ENCODE measurements at places on chromosomes 16 and 17. TPM values are rescaled to one million over a fixed set of nuclear protein-coding genes. Genes with fewer than 3 reads are reported as not detected.

The SSTR5 gene
- polyA plus RNA-seq, result not detected

The DNAI2 gene
- not detected for polyA plus RNA-seq

The POLDIP2 gene
- 60.7 TPM for polyA plus RNA-seq

The SOST gene
- polyA plus RNA-seq, result not detected

The PDIA2 gene
- 0.77 TPM for polyA plus RNA-seq

The MPP2 gene
- polyA plus RNA-seq, result 2.2 TPM

The GDPD3 gene
- polyA plus RNA-seq, result 8.5 TPM

The KLHL11 gene
- polyA plus RNA-seq, result 6.6 TPM

The CCDC40 gene
- 7.2 TPM for polyA plus RNA-seq

The MT1G gene
- polyA plus RNA-seq, result not detected

The MT1M gene
- polyA plus RNA-seq, result 1.9 TPM

The KRTAP2-3 gene
- not detected for polyA plus RNA-seq

The ZNF232 gene
- 11.1 TPM for polyA plus RNA-seq

The G6PC1 gene
- not detected for polyA plus RNA-seq

The CDH16 gene
- polyA plus RNA-seq, result not detected

The ABCA9 gene
- polyA plus RNA-seq, result 17.8 TPM

The RPRML gene
- polyA plus RNA-seq, result 0.36 TPM

The KRT23 gene
- polyA plus RNA-seq, result 0.23 TPM

The MGAT5B gene
- 1.0 TPM for polyA plus RNA-seq

The CLEC19A gene
- 0.17 TPM for polyA plus RNA-seq

The NTN3 gene
- 4.4 TPM for polyA plus RNA-seq

The SYCE1L gene
- 4.5 TPM for polyA plus RNA-seq

The CRYM gene
- polyA plus RNA-seq, result not detected

The SOCS3 gene
- 14.4 TPM for polyA plus RNA-seq

The BIRC5 gene
- 13.6 TPM for polyA plus RNA-seq

The GFAP gene
- polyA plus RNA-seq, result 0.71 TPM

The TRIM72 gene
- polyA plus RNA-seq, result 98.3 TPM

The MYH13 gene
- 0.52 TPM for polyA plus RNA-seq
